ENCODE measurements at places on chromosomes 4 and X.

- no peak for DNase-seq
Measured at GRCh38 chr4:8319731-8320385, 50.3 kb downstream of the HTRA3 start.

DNA sequence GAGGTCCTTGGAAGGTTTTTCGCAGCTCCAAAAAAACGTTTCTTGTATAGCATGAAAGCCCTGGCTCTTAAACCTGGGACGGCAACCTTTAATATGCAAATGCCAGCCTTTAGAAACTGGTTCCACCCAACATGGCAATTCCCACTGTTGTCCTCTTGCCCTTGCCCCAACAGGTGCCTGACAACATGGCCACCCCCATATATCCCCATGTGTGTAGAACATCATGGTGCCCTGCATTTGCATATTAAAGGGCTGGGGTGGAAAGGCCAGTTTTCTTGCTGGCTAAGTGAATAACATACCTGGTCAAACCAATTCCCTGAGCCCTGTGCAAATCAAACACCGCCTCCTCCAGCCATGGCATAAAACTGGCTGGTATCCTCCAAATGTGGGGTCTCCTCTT, 26.0 kb upstream of the GLRA3 start:
- DNase-seq, result no peak

DNA sequence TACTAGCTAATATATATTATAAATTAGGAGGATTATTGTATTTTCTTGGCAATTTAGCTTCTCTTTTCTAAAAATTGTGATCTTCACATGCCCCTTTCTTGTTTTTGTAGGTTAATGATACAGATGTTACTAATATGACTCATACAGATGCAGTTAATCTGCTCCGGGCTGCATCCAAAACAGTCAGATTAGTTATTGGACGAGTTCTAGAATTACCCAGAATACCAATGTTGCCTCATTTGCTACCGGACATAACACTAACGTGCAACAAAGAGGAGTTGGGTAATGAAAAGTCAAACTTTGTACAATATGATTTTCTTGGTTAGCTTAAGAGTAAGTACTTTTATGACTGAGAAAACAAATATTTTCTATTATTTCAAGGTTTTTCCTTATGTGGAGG, 74.1 kb downstream of the SLC10A6 start:
- DNase-seq, result no peak

DNA sequence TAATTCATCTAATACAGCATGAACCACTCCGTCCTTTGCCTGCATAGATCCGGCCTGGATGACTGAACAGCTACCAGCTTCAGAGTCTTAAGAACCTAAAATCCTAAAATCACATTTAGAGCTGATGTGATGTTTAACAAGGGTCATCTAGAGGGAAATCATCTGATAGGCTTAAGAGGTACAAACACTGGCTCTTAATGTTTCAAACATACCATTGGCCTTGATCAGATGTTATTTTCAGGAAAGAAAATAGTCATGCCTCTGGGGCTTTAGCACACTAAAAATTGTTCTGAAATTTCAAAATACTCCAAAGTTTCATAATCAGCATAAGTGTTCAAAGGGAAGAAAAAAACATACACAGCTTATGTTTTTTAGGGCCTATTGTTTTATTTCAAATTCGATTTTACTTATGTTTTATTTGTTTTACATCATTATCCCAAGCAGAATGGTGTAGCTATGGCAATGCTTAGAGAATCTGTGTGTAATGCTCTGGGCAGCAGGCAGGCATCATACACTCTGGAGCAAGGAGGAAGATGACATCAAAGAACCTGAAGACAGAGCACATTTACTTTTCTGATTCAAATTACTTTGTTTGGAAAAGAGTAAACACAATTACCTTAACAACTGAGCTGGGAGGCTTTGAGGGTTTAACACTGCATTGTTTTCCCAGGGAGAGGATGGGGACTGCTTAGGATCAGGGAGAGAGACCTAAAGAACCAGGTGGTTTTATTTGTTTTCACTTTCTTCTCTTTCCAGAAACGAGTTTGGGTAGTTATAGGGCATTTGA, 25.3 kb upstream of the LEF1 start:
- DNase-seq, result no peak

GRCh38 chrX:132031867-132032266, 8.8 kb downstream of the STK26 start:
- no peak for DNase-seq

- DNase-seq, result peak; percentile 50
Measured at GRCh38 chr4:184282251-184282713, 64.6 kb upstream of the ENPP6 start.

- DNase-seq, result no peak
Measured at GRCh38 chr4:10773010-10773409, 88.4 kb upstream of the CLNK start.

- DNase-seq, result no peak
Measured at GRCh38 chrX:142095651-142096245, 109.3 kb downstream of the MAGEC2 start.

- no peak for DNase-seq
Measured at GRCh38 chr4:25089051-25089763, 58.5 kb upstream of the LGI2 start.

DNA sequence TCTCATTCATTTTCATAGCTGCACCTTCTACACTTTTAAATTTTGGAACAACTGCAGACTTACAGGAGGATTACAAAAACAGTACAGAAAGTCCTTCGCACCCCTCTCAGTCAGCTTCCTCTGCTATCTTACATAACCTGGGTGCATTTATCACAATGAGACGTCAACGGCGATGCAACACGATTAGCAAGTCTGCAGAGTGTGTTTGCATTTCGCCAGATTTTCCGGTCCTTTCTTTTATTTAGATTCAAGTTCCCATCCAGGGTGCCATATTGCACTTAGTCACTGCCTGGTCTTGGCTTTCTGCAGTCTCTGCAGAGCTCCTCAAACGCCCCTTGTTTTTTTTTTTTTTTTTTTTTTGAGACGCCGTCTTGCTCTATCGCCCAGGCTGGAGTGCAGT, 85.9 kb downstream of the ASMT start:
- no peak for DNase-seq

DNA sequence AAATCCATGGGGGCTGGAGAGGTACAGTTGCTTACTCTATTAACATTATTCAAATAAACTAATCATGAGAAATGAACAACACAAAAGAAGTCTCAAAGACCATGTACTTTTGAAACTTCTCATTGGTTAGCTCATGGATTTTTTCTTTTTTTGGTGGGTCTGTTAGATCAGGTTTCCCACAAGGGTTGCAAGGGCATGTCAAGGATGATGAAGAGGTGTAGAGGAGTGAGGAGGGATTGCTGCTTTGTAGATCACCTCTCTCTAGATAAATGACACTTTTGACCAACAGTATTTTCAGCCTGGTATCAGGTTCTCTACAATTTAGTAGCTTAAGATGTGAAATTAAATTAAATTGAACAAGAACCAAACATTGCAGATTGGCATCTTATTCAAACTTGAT, 417.9 kb upstream of the AGA start:
- DNase-seq, result no peak

GRCh38 chrX:136767104-136767941, 13.4 kb downstream of the ARHGEF6 start:
- DNase-seq, result peak; percentile 56

- DNase-seq, result no peak
Measured at GRCh38 chr4:52014903-52015302, 5.3 kb downstream of the LRRC66 start.

- no peak for DNase-seq
Measured at GRCh38 chrX:34813618-34814017, 129.0 kb upstream of the FAM47B start.

DNA sequence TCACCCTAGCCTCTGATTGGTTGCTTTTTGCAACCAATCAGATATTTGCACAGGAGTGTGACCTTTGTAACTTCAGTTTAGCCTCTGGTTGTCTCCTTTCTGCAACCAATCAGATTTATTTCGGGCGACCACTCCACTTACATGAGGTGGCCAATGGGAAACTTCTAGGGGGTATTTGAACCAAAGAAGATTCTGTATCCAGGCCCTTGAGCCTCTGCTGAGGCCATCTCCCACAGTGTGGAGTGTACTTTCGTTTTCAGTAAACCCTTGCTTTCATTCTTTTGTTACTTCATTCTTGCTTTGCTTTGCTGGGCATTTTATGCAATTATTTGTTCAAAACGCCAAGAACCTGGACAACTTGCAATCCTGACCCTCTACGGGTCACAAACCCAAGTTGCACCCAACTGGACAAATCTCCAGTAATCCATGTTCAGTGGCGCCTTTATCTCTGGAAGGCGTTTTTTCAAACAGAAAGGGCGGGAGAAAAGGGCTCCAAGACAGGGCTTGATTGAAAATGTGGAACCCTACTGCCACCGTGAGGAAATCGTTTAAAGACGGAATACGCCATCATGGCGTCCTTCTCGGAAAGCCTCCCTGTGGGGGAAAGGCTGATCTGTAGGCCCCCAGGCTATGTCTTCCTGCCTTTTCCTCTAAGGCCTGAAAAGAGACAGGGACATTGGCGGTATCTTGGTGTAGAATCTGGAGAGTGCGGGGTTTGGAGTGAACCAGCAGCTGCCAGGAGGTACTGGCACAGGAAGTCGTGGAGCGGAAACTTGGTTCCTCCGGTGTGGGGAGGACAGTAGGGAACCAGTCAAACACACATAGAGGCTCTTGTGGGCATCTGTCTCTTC, 184.6 kb downstream of the OR13H1 start:
- DNase-seq, result no peak

DNA sequence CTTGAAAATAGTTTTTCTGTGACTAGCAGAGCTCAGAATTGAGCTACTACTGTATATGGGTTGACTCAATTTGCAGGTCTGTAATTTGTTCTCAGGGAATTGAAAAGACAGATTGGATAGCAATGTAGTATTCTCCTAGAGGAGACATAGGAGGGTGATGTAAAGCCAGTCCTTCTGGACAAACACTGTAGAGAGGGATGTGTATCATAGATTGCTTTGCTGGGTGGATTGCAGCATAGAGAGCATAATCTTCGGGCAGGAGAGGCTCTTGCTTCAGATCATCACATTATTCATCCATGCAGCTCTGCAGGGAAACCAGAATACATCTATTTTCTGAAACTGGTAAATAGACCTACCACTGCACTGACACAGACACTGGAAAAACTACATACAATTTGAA, 1110.5 kb downstream of the RAPGEF2 start:
- no peak for DNase-seq

DNA sequence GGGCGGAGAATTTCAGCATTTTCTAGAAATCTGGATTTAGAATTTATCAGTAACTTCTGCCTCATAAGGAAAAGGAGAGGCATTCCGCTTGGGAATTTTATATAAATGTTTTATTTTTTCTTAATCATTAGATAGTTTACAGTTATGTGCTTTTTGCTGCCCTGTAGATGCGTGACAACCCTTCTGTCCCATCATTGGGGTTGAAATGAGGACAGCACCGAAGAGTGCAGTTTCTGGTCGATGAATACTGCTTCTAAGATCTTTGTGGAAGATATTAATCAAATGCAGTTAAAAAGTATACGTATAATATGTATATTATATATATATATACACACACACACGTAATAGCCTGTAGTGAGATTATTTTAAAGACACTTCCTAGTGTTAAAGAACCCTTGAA, 1.5 kb downstream of the RBPJ start:
- no peak for DNase-seq
